Islet precursor cell (in vitro differentiated cells): ENCODE measurements at places on chromosomes 5 and 9.

DNA sequence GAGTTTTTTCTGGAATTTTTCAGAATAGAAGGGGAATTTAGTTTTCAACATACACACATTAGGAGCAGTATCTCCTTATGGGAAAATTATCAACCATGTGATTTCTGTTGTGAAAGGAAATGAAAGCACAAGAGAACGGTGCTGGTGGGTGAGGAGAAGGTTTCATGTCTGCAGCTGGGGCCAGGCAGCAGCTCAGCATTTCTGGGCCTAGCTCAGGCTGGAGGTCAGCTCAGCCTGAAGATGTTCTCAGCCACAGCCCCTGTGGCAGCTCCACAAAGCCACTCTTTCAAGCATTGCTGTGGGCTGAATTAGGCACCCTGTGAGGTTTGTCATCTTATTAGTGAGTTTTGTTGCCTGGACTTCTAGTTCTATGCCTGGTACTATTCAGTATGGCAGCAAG lies 90.3 kb downstream of the DIRAS2 start:
- no peak for DNase-seq

GRCh38 chr5:115072266-115073064 lies 97.2 kb downstream of the TRIM36 start:
- no peak for DNase-seq

GRCh38 chr5:5315068-5315980 lies 107.2 kb upstream of the ICE1 start:
- no peak for DNase-seq

DNA sequence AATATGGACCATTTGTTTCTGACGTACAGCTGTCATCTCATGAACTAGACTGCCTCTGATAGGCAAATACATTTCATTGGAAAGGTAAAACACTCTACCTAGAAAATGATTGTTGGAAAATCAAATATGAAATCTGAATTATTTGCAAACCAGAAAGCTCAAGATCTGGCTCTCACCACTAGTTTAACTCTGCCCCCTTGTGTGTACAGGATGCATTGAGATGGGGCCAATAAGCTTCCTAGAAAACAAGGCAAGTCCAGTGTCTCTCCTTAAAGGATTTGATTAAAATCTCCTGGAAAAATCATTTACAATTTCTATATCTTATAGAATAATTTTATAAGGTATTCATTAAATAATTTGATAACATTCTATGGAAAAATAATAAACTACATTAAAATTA lies 311.9 kb upstream of the ANKH start:
- DNase-seq = no peak

- no peak for DNase-seq
These were observed 30.3 kb downstream of the MED27 start for GRCh38 chr9:132049323-132049882.

DNA sequence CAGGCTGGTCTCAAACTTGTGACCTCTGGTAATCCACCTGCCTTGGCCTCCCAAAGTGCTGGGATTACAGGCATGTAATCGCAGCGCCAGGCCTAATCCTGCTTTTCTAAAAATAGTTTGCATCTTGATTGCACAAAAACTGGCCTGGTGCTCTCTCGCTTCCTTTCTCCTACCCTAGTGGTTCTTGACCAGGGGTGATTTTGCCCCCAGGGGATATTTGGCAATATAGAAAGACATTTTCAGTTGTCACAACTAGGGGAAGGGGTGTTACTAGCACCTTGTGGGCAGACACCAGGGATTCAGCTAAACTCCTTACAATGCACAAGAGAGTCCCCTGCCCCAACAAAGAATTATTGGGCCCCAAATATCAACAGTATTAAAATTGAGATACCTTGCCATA lies 139.8 kb downstream of the DROSHA start:
- no peak for DNase-seq

GRCh38 chr9:87084407-87084806 lies 137.1 kb upstream of the GAS1 start:
- no peak for DNase-seq

GRCh38 chr9:76465442-76466298 lies 6.7 kb downstream of the GCNT1 start:
- no peak for DNase-seq

DNA sequence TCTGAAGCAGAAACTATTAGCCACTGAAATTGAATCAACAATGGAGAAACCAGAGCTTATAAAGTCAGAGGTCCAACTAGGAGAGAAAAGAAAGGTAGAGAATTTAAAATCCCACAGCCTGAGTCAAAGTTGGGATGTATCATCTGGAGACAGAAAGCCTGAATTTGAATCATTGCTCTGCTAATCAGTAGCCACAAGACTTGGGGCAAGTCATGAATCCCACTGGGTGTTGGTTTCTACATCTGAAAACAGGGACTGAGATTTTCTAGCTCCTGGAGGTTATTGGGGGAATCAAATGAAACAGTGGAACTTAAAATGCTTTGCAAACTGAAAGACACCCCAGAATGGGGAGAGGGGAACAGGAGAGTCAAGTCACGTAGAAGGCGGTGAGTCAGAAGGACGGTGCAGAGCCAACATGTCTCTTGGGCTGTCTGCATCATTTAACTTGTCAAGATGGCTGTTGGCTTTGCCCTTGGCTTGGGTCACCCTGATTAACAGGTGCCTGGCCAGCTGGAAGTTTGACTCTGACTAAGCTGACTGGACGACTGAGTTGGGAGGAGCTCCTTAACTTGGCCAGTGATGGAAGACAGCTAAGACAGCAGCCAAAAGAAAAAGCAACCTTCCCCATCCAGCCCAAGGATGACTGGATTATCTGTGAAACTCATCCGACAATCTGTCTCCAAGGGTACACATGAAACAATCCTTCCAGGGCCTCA lies 60.6 kb upstream of the ADRA1B start:
- DNase-seq = no peak

GRCh38 chr9:38171926-38172325 lies 102.9 kb upstream of the SHB start:
- peak; percentile 39 for DNase-seq

- no peak for DNase-seq
These were observed 34.0 kb downstream of the PTPN3 start for GRCh38 chr9:109463924-109464625.
